HuH-7 (cell line): ENCODE measurements at places on chromosomes 5 and 9.

DNA sequence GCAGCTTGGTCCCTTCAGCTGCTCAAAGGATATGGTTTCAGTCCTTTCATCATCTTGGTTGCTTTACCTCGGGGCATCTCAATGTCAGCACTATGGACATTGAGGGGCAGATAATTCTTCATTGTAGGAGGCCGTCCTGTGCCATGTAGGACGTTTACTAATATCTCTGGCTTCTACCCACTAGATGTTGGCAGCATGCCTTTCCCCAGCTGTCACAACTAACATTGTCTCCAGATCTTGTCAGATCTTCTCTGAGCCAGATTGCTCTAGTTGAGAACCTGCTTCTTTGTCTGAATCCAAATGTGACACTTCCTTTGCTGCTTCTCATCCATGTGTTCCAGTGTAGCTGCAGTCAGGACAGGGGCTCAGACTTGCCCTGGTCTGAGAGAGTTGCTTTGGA lies 10.3 kb downstream of the PTPA start:
- DNase-seq, result no peak

- DNase-seq, result no peak
Observed at GRCh38 chr9:87855061-87855460, 27.6 kb upstream of the SPATA31E1 start.

GRCh38 chr5:103336941-103337340 lies 78.4 kb downstream of the MACIR start:
- no peak for DNase-seq

GRCh38 chr9:38158628-38159027 lies 89.6 kb upstream of the SHB start:
- no peak for DNase-seq

GRCh38 chr9:20726144-20726543 lies 42.1 kb downstream of the FOCAD start:
- no peak for DNase-seq
